HFFc6 (cell line): ENCODE measurements at places on chromosomes 2 and 18.
A peak's percentile ranks its signal among the peaks of the same experiment; 100 is the strongest.

DNA sequence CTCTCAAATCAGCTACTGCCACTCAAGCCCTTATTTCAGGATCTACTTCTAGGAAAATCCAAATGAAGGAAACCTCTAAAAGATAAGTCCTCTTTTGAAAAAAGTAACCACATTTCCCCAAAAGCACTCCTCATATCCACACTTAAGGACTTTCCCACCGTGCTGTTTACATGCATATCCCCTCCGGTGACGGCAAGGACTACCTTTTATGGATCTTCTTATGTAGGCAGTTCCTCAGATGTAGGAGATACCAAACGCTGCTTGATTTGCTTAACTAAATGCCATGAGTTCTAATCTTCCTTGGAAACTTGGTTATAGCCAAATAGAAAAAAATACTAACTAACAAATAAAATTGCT is 6.9 kb upstream of the TMEM87B start:
- no peak for DNase-seq

GRCh38 chr18:29083545-29083944 is 906.6 kb upstream of the CDH2 start:
- DNase-seq, result no peak

GRCh38 chr18:57970356-57971095 is 73.5 kb upstream of the NEDD4L start:
- DNase-seq, result no peak

DNA sequence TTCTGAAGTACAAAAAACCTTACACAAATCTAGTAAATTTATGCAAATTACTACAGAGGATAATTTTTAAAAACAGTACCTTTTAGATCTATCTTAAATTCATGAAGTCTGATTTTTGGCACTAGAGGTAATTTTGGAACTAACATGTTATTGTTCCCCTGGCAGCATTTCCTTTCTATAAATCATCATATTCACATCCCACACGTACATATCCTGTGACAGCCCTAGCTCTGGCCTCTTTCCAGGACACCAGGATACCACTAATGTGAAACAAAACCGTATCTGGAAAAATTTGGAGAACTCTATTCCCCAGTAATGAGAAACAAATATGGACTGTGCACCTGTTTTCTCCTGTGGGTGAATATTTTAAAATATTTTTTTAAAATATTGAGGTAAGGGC is 14.0 kb upstream of the BIRC6 start:
- DNase-seq, result no peak

DNA sequence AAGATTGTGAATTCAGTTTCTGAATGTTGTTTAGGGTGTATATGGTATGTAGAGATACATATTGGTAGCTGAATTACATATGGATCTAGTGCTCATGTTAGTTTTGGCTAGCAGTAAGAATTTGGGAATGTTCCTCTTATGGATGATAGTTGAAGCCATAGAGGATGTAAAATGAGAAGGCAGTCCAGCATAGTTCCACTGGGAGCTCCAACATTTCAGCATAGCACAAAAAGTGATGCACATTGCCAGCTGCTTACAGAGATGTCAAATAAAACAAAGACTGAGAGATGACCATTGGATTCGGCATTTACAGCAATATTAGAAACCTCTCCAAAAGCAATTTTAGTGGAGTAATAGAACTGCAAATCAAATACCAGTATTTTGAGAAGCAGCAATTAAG is 77.4 kb downstream of the EML4 start:
- no peak for DNase-seq

DNA sequence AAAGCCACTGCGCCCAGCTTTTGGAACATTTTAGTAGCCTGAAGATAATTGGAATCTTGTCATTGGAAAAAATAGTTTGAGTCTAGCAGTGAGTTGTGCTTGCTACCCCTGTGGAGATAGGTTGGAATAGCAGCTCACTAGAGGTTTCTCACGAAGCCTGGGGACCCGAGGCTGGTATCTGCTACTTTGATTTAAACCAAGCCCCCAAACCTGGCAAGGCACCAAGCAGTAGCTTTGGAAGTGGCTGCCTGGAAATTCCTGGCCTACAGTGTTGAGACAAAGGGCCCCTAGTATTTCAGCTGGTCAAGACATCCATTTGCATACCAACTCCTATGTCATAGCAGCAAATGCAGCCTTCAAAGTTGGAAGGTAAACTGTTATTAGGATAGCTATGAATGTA is 42.1 kb downstream of the NOP58 start:
- DNase-seq, result no peak

DNA sequence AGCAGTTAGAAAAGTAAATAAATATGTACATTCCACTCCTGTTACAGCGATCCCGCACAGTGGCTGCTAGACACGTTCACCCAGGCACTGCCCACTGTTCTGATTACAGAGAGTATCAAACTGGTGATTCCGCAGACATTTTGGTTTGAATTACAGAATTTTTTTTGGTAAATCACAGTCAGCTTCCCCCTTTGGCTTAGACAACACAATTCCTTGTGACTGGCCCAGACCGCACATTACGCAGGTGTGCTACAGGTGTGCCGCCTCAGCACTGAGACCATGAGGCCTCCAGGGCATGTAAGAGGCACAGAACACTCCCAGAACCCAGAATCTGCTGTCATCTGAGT is 112.3 kb downstream of the PXDN start:
- peak; percentile 57 for DNase-seq

DNA sequence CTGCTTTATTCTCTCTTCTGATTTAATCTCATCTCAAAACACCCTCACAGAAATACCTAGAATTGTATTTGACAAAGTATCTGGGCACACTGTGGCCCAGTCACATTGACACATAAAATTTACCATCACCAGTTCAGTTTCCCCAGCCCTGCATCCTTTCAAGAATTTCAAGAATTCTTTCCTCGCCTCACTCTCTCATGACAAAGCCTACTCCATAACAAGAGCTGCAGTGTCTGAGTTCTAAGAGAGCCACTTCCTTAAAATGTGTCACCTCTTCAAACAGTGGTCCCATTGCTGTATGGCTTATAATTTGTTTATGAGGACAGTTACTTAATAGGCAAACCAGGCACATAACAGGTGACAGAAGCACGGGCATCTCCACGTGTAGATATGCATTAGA is 90.9 kb upstream of the STK39 start:
- no peak for DNase-seq
